Fibroblast of pulmonary artery (primary cell): ENCODE measurements at places on chromosomes 3 and 15.

GRCh38 chr3:151146731-151147091 is 56.3 kb downstream of the GPR171 start:
- no peak for DNase-seq

DNA sequence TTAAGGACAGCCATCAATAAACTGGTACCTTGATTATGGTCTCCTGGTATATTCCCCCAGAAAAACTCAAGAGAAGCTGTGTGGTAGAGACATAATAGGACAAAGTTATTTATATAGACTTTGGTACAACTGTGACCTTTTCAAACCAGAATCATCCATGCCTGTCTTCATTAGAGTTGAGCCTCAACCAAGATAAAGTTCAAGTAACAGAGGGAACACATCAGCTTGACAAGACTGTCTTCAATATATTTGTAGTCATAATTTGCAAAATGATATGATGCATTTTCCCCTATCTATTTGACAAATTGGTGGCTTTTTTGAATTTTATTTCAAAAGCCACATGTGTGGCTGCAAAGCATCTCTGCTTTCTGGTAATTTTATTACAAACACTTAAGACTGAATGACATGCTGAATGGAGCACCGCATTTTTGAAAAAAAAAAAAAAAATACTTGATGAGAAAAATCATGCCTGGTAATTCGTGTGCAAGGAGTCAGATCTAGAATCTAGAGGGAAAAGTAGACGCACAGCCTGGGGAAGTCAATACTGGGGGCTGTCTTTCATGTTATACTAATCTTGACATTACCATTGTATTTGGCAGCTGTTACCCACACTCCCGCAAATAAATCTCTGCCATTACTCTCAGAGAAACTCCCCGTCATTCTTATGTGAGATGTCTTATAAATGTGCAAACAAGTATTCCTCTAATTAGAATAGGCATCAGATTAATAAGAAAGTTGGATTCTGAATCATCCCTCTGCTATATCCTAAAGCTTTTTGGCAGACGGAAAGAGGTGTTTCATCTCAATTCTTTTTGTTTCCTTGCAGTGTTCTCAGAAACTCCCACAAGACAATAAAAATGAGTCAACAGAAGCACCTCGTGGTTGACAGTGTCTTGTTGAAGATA is 554.8 kb upstream of the CBLB start:
- peak; percentile 56 for DNase-seq

GRCh38 chr3:112775011-112775742 is 71.5 kb downstream of the CD200R1L start:
- DNase-seq = peak; percentile 86

DNA sequence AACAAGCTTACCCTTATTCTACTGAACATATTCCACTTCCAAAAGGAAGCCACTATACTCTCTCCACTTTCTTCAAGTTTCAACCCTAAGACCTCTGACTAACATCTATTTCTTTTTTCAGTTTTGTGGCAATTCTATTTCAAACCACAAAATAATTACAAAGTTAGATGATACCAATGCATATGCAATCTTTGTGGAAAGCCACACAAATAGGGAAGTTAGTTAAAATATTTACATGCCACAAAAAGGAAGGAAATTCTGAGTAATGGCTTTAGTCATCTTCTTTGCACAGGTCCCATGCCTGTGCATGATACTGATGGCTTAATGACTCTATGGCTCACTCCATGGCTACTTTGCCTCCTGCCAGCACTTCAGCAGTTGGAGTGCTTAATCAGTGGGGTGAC is 57.0 kb upstream of the MCTP2 start:
- DNase-seq = no peak

DNA sequence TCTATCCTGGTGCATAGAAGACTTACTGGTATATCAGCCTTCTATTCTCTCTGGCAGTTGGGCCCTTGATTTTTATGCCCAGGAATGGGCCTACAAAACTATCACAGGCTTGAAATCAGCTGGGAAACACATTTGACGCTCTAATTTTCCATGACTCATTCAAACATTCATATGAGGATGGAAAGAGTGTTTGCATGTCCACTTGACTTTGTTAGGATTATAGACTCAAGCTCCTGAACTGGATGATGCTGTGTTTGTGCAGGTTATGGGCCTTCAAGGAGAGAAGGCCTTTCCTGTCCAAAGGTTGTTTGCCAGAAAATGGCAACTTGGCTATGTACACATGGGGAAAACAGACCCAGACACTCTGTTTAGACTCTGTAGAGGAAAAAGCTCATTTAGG is 219.9 kb downstream of the GAP43 start:
- no peak for DNase-seq

DNA sequence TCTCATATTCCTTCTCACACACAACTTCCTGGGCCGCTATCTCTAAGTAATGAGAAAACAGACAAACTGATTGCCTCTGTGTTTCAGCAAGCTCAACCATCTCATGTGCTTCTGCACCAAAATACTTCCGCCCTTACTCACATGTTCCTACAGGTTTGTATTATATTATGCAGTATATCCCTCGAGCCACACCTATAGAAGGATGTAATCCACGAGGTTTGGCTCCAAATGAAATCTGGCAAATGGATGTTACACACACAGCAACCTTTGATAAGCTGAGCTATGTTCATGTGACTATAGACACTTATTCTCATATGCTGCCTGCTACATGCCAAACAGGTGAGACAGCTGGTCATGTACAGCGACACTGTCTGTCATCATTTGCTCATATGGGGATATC is 22.6 kb downstream of the CCRL2 start:
- no peak for DNase-seq

DNA sequence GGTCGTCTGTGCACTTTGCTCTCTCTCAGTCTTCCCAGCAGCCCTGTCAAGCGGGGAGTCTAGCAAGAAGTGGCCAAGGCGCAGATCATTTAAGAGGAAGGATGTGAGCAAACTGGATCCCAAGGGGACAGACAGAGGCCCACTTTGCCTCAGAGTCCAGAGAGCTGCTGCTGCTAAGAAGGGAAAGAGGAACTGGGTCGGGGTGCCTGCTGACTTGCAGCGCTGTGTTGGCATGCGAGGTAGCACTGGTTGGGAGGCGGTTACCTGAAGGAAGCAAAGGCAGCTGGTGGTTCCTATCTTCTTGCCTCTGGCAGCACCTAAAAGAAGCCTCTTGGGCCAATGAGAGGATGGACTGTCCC is 28.1 kb downstream of the SMAD3 start:
- DNase-seq = no peak

- DNase-seq = no peak
These were observed 9.8 kb downstream of the LARS2 start for GRCh38 chr3:45398178-45398577.

GRCh38 chr3:11438646-11439045 is 166.4 kb downstream of the ATG7 start:
- peak; percentile 59 for DNase-seq

DNA sequence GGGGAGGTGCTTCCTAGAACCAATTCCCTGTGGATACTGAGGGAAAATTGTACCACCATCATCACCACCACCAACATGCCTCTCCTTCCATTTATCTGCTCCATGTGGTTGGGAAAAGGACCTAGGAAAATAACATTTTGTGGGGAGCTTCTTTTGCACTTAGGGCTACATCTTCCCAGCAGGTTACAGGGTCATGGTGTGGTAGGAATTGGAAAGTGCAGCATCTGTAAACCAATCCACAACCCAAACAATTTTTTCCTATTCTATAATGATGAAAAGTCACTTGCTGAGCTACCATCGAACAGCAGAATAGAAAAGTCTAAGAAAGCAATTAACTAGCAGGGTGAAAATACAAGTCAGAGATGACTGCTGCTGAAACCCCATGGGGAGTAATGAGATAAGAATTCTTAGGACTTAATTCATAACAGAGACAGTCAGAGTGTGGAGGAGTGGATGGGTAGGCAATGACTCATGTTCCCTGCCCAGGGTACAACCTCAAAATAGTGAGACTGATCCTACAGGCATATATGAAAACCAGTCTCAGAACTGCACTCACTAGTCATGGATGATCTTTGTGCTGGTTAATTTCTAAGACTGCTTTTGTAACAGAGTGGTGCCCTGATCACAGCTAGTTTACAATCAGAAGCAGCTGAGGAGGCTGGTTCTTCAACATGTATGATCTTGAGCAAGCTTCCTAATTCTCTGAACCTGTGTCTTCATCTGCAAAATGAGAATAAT is 38.1 kb upstream of the LEKR1 start:
- peak; percentile 90 for DNase-seq

- DNase-seq = peak; percentile 27
These were observed 643 bp downstream of the MYO5A start for GRCh38 chr15:52527911-52528563.

DNA sequence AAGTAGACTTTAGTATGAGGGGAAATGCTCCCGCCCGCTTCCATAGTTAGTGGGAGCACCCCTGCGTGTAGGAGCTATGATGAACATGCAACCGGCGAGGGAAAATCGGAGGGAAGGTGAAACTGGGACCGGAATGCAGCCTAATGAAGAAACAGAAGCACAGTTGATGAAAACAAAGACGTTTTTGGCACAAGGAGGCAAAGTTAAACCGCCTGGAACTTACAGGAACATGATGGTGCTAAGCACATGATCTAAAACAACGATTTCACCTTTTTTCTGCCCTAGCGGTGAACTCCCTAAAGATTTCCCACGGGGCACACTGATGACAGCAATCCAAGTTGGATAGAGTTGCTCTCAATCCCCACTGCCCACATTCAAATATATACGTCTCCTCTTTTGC is 49.4 kb upstream of the SPATA12 start:
- no peak for DNase-seq

- no peak for DNase-seq
These were observed 156.3 kb downstream of the STT3B start for GRCh38 chr3:31688984-31689383.

GRCh38 chr15:47218295-47218694 is 499.0 kb upstream of the SEMA6D start:
- DNase-seq = no peak

DNA sequence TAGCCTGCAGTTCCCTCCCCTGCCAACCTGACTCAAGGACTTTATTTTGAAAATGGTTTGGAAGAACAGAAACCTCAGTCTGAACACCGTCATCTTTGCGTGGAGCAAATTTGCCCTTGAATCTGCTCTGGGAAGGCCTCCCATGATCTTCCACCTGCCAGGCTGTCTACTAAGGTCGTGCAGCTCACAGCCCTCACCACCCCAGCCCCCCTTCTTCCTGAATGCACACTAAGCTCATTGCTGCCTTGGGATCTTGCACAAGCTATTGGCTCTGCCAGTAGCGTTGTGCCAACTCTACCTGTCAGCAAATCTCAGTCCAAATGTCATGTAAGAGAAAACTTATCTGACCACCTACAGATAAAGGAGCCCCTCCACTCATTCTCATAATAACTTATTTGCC is 141.5 kb downstream of the USP13 start:
- DNase-seq = no peak

DNA sequence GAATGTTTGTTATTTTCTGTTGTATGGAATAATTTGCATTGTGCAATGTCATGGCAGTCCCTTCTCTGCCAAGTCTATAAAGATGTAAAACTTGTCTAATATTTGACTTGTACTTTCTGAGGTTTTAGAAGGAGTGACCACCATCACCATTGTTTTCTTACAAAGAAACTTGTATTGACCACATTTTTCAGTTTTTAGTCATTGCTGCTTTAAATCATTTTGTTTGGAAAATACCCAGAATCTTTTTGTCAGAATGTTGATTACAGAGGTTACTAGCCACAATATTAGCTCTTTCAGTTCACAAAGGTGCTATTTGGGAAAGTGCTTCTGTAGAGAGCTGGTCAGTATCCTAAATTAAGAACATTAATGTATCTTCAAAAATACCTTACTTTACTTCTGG is 532.4 kb upstream of the GBE1 start:
- no peak for DNase-seq

DNA sequence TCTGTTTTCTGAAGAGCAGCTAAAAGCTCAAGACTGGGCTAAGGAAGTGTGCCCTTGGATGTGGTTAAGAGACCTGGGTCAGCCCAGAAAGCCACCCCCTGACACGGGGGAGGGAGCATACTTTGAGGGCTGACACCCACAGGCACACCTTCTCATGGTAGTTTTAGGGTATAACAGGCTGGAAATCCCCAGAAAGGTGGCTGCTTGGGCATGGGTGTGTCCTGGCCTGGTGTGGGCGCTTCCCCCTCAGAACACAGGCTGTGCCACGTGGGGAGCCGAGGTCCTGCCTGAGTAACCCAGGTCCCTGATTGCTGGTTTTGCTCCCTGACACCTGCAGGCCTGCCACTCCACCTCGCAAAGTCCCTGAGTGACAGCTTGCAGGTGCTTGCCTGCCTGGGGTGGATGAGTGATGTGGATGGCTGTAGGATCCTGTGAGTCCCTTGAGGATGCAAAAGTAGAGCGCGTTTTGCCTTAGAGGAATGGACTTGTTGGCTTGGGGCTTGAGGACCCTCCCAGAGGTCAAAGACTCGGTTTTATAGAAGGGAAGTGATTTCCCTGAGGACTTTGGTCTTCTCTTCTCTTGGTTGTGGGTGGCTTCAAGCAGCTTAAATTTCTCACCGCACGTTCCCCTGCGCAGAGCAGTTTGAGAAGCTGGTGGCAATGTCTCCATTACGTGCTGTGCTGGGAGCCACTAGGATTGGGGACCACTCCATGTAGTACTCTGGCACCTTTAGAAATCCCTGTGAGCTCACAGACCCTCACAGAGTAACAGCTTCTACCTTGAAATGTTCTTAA is 94.4 kb downstream of the DNASE1L3 start:
- DNase-seq = no peak

DNA sequence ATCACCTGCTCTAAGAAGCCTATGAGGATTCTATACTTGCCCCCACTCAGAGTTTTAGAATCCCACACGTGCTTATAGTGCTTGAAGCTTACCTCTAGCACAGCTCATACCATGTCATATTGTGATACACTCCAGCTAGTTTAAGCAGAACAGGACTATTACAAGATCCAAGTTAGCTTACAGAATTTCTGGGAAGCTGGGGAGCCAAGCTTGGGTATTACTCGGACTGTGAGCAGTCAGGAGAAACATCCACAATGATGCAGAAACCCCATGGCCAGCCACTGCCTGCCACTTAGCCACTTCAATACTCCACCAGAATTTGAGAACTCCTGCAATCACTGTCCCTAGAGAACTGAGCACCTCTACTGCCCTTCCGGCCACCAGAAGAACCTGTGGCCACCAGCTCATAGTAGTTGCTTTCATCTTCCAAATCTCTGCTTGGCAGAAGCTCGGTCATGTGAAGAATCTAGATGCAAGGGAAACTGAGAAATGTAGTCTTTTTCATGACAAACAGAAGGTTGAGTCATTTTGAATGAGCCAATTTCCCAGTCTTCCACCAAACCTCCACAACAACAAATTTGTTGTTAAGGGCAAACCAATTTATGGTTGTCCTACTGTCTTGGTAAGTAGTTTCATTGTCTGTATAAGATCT is 27.7 kb upstream of the SSR3 start:
- no peak for DNase-seq

- no peak for DNase-seq
These were observed 48.6 kb upstream of the ADAMTSL3 start for GRCh38 chr15:83605111-83605945.
